T-helper 2 cell (primary cell): ENCODE measurements at places on chromosomes 1 and 21.

DNA sequence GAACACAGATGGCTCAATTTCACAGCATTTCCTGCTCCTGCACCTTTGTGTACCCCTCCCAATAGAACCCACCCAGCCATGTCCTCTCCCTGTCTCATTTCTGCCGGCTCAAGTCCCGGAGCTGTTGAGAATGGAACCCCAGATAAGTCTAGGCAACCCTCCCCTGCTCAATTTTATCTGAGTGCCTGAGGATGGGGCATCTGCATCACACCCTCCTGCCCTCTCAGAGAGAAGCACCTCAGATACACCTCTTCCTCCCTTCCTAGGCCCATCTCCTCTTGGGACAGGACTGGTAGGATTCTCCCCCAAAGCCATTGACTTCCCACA, 1.1 kb downstream of the KIF21B start:
- no peak for DNase-seq

DNA sequence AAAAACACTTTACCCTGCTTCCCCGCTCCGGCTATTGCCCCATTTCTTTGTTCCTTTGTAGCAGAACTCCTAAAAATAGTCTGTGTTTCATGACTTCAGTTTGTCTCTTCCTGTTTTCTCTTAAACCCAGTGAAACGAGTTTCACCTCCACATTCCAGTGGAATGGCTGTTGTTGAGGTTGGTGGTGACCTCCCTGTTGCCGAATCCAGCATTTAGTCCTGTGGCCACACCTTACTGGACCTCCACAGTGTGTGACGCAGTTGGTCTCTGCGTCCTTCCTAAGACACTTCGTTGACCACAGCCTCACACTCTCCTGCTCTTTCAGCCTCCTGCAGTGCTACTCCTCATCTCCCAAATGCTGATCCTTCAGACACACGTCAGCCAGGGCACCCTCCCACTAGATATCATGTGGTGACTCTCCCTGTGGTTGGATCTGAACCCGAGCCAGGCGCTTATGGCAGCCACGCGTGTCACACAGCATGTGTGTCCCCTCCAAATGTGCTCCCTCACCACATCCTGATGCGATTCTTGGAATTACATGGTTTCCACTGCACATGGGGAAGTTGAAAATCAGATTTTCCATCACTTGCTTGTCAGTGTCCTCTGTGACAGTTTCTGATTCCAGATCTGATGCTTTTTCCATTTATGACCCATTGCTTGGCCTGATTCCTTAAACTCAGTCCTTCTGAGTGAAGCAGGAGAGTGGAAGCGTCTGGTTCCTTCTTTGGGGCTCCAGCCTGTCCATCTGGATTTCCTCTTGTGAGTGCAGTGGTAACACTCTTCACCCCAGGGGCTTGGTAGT, 99.1 kb upstream of the ARTN start:
- DNase-seq = no peak

DNA sequence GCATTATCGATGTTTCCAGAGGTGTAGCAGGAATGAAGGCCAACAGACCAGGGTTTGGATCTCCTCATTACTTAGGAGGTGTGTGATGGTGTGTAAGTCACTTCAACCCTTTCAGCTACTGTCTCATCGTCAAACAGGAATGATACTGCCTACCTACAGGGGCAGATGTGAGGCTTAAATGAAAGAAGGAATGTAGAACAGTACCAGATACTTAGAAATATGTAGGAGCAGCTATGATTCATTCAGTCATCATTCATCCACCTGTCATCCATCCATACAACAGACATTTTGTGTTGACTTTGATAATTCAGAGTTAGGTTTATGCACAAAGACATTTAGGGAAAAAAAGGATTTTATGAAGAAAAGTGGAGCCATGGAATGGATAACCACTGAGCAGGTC, 486.9 kb upstream of the DAB1 start:
- no peak for DNase-seq

DNA sequence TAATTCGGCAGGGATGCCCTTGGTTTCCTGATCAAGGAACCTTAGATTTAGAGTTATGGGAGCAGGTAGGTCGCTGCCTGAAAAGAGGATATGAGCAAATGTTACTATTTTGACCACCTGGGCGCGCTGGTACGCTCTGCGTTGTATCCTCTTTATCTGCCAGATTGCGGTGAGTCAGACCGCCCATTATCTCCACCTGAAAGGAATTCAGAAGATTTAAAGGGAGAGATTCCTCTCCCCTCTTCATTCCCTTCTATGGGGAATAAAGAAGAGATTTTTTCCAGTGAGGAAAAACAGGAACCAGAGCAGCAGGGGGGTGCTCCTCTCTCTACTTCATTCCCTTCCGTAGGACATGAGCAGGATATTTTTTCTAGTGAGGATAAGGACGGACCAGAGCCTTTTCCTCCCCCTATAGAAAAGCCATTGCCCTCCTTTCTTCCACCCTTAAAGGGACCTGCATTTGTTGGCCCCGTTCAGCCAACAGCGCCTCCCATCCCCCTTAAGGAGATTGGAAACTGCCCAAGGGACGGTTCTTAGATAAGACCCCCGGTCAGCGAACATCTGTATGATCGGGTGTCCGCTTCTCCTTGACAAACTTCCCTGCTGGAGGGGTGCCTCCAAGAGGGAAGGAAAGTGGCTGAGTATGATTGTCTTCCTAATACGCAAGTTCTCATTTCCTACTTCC, 34.1 kb downstream of the CLCA1 start:
- DNase-seq = no peak

DNA sequence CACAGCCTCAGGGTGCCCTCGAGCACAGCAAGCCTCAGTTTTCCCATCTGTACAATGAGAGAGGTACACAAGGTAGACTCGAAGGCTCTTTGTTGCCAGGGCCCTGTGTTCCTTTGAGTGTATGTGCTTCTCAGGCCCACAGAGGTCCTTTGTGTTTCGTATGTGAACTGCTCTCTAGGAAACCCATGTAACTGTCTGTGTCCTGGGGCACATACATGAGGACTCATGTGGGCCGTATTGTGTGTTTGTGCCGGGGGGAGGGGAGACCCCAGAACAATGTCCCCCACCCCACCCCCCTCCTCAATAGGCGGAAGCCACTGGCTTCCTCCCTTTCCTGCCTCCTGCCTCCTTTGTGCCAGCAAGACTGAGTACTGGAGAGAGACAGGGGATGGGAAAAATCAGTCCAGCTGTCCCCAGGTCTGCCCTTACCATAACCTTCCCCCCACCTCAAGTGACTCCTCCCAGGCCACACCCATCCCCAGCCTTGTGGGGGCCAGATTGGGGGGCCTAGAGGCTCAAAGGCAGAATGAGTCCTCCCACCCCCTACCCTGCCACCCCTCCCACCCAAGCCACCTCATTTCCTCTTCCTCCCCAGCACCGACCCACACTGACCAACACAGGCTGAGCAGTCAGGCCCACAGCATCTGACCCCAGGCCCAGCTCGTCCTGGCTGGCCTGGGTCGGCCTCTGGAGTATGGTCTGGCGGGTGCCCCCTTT, at the start of gene TIE1:
Gene TIE1 (plus strand): TSS at position 605 of the 717 bp plus-strand sequence. CDS start 90 bp downstream, at position 695.
- DNase-seq = no peak

DNA sequence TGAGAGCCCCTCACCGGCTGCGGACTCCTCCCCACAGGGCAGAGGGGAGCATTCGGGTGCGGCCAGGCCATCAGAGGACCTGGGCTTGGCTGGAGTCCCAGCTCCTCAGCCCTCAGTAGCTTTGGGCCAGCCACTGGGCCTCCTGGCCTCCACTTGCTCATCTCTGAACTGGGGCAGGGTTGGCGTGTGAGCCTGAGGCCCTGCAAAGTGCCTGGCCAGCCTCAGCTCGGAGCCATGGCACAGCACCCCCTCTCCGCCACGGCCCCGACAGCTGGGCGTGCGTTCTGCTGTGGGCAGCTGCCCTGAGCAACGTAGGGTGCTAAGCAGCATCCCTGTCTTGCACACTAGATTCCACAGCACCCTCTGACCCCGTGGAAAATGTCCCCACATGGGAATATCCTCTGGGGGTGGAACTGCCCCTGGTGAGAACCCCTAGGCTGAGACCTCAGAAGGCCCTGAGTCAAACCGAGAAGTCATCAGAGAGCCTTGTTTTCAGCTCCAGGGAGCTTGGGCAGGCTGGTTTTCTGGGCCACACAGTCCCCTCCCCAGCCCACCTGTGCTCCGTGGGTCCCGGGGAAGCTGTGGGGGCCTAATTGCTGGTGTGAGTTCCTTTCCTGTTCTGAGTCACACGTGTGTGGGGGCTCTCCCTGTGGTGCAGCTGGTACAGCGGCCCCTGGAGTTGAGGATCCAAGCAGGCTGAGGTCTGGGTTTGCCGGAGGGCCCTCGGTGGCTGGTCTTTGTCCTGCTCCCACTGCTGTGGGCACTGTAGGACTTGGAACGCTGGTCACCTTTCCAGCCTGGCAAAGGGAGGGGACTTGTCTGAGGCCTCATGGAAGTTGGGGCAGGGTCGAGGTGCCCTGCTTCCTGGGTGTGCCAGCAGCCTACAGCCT, 24.5 kb downstream of the TP73 start:
- peak; percentile 22 for DNase-seq

DNA sequence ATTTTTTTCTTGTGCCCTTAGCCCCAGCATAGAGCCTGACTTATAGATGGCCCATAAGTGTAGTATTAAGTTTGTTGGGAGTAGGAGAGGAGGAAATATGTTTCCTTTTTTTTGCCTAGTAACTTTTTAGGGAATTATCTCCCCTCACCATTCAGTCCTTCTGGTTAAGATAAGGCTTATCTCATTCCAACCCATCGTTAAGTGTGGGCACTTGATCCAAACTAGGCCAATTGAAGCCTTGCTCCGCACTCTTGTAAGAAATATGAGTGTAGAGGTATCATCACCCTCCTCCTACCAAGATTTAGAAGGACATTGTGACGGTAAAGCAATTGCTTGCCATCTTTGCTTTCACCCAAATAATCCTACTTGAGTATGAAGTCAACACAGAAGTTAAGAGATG, 8.8 kb upstream of the FGGY start:
- no peak for DNase-seq

DNA sequence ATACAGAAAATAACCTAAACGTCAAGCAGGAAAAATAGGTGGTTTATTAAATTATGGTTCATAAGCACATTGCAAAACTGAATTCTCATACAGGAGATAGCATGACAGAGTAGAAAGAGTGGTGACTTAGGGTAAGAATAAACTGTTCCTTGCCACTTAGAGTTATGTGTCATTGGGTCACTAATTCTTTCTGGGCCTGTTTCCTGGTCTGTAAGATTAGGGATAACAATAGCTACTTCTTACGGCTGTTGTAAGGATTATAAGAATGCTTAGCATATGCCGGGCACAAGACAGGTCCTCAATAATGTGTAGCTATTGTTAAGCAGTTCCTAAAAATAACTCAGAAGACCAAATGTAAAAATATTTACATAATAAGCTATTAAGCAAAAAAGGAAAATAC, 24.2 kb downstream of the SNRNP40 start:
- no peak for DNase-seq

DNA sequence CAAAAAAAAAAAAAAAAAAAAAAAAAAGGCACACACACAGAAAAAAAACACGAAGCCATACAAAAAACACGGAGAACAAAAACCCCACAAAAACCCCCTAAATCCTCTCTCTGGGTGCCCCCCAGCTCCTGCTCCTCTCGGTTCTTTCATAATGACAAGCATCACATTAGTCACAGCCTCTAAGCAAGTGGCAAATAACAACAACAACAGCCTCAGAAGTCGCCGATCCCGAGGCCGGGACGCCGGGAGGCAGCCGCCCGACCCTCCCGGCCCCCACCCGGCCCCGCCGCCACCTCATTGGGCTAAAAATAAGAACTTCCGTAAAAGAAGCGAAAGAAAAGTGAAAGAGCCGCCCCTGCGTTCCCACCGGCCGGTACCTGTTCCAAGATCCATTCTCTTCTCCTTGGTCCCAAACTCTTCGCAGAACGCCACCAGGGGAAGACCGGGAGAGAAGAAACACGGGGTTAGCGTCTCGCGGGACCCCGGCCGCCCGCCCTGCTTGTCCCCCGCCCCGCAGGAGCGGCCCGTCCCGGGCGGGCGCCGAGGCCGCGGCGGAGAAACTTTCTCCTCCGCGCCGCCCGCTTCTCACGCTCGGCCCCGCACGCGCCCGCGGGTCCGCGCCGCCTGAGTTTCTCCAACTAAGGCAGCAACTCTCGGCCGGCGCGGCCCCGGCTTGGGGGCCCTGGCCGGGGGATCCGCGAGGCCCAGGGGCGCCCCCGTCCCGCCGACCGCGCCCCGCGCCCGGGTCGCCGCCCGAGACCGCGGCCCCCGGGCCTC, 102.8 kb downstream of the CASZ1 start:
- no peak for DNase-seq

DNA sequence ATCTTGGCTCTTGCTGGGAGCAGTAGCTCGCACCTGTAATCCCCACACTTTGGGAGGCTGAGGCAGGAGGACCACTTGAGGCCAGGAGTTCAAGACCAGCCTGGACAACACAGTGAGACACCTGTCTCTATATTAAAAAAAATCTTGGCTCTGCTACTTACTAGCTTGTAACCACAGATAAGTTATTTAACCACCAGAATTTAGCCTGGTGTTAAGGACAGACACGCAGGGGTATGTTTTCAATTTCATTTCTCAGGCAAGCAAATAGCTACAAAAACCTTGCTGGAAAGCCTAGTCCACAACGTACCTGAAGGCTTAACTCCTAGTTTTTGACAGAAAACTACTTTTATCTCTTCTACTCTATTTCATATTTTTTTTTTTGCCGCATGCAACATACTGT, 24.8 kb upstream of the GFI1 start:
- DNase-seq = no peak

GRCh38 chr21:42411197-42411869, 7.6 kb downstream of the UBASH3A start:
- peak; percentile 25 for DNase-seq

GRCh38 chr1:201459775-201460174, 9.2 kb downstream of the PHLDA3 start:
- no peak for DNase-seq

DNA sequence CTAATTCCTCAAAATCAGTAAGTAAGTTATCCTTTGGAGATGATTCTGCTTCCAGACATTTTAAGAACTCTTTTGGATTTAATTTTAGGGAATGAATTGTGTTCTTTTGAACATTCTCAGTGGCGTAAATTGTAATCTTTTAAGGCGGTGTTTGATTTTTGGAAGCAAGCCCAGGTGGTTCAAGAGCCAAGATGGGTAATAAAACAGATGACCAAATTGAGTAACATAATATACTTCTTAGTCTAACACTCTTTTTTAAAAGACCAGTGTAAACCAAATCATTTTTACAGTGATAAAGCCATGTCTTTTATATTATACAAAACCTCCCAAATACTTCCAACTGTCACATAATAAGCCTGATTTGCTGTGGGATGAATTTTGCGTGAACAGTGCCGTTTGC, 133.8 kb downstream of the LRRC40 start:
- DNase-seq = no peak

GRCh38 chr1:16946646-16947045, 24.9 kb downstream of the CROCC start:
- no peak for DNase-seq
